ENCODE measurements at places on chromosomes 3 and 15. TPM values are rescaled to one million over a fixed set of nuclear protein-coding genes. Genes with fewer than 3 reads are reported as not detected.

Gene CDHR4
- not detected for polyA plus RNA-seq

Gene ZNF501
- 0.20 TPM for polyA plus RNA-seq

Gene CCNL1
- 19.3 TPM for polyA plus RNA-seq

Gene TRIM59
- polyA plus RNA-seq, result 1.1 TPM

Gene MCF2L2
- 7.0 TPM for polyA plus RNA-seq

Gene CIDEC
- not detected for polyA plus RNA-seq

Gene SLC28A2
- not detected for polyA plus RNA-seq

Gene SLC51B
- polyA plus RNA-seq, result not detected

Gene TMC3
- polyA plus RNA-seq, result not detected

Gene ZCWPW2
- 4.8 TPM for polyA plus RNA-seq

Gene ACP3
- polyA plus RNA-seq, result not detected

Gene FETUB
- polyA plus RNA-seq, result not detected

Gene TMEM158
- 6.0 TPM for polyA plus RNA-seq

Gene FRMD4B
- polyA plus RNA-seq, result 0.51 TPM

Gene FGF12
- polyA plus RNA-seq, result 149 TPM

Gene FGF7
- 2.0 TPM for polyA plus RNA-seq

Gene TRIM42
- not detected for polyA plus RNA-seq

Gene HIGD2B
- not detected for polyA plus RNA-seq

Gene SYNPR
- 8.6 TPM for polyA plus RNA-seq

Gene TNFAIP8L3
- not detected for polyA plus RNA-seq

Gene FBXL2
- 35.8 TPM for polyA plus RNA-seq

Gene SLC12A1
- 3.5 TPM for polyA plus RNA-seq

Gene C2CD4B
- polyA plus RNA-seq, result 0.29 TPM

Gene WWTR1
- polyA plus RNA-seq, result 4.8 TPM

Gene POPDC2
- not detected for polyA plus RNA-seq

Gene CHRM5
- not detected for polyA plus RNA-seq

Gene ZPLD1
- polyA plus RNA-seq, result not detected

Gene SLC24A5
- polyA plus RNA-seq, result 0.47 TPM

Gene EFCC1
- polyA plus RNA-seq, result not detected

Gene ZNF774
- 2.7 TPM for polyA plus RNA-seq

Gene MST1R
- polyA plus RNA-seq, result not detected

Gene CSPG5
- 1.7 TPM for polyA plus RNA-seq

Gene SLC28A1
- not detected for polyA plus RNA-seq
